Spinal cord (tissue), 10 donors: ENCODE measurements at places on chromosomes 6 and 20. TPM values are rescaled to one million over a fixed set of nuclear protein-coding genes. Genes with fewer than 3 reads are reported as not detected.

The FAM83C gene
- not detected for polyA plus RNA-seq

DNA sequence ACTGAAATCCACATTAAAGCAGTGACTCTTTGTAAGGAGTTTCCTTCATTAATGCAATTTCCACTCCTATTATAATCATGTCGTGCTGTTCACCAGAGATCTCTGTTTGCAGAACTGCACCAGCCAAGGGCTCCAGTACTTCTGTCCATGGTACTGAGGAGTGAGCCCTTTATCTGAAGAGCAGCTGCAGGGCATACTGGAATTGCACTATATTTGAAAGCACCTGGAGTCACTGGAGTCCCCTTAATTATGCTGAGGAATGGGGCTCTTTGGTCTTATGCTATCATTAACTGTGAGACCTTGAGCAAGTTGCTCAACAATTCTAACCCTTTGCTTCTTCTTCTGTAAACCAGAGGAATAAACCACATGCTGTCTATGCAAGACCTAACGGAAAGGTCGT, 61.7 kb upstream of the NUP153 start:
- H3K36me3 ChIP-seq = peaks cover 13% of the 10 kb centered on the region
- no peak for DNase-seq
- no peaks in the 10 kb centered on the region for H3K4me1 ChIP-seq
- H3K4me3 ChIP-seq = no peak overlapping the region

DNA sequence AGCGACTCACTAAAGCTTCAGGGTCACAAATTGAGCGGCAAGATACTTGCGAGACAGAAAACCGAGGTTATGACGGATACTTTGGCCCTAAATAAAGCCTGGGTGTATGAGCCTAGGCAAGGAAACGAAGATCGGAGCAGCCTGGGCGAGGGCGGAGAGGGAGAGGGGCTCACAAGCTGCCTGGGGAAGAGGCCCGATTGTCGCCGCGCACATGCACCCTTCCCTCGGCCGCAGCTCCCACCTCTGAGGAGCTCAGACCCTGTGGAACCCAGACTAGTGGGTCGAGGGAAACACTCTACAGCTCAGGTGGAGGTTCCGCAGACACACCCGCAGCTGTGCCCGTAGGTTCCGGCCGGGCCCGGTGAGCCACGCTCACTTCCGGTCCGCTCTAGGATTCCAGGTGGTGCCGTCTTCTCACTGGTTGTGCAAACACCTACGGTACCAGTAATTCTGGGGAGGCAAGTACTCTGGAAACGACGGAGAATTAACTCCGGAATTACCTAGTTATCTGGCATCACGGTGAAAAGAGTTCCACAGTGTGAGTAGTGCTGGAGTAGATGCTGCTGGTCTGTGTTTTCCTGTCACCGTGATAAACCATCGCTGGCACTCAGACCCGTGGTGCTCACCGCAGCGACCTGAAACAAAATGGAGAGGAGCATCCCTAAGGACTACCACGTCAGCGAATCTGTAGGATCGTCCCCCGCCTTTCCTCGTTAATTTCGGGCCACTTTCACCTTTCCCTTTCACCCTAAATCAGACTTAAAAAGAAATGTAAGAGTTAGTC, 61.5 kb downstream of the GPX5 start:
- peak overlapping the region; percentile 16 for H3K27ac ChIP-seq
- no peaks in the 10 kb centered on the region for H3K36me3 ChIP-seq
- peak; percentile 76 for DNase-seq
- peaks cover 11% of the 10 kb centered on the region for H3K27me3 ChIP-seq

DNA sequence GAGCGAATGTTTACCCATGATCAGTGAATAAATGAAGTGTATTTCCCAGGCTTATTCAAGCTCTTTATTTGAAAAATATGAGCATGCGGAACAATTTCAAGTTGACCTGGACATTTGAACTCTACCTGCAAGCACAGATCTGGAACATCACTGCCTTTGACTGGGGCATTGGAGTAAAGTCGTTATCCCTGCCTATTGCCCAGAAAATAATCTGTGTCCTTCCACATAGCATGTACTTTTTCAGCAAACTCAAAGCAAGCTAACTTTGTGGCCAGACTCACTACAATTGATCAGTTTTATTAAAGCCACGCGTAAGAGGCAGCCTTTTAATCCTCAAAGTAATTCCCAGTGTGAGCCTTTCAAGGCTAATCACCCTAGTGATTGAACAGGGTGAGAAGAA, 73.4 kb upstream of the PAK5 start:
- H3K27me3 ChIP-seq = no peaks in the 10 kb centered on the region
- DNase-seq = no peak
- H3K36me3 ChIP-seq = no peaks in the 10 kb centered on the region
- no peak overlapping the region for H3K4me3 ChIP-seq
- H3K4me1 ChIP-seq = no peaks in the 10 kb centered on the region

The KAT14 gene
- polyA plus RNA-seq = 25.3 TPM

GRCh38 chr20:19662637-19662995, 95.4 kb upstream of the RIN2 start:
- H3K4me1 ChIP-seq = peaks cover 17% of the 10 kb centered on the region
- H3K36me3 ChIP-seq = no peaks in the 10 kb centered on the region
- no peak overlapping the region for H3K4me3 ChIP-seq
- no peaks in the 10 kb centered on the region for H3K27me3 ChIP-seq
- no peak overlapping the region for H3K27ac ChIP-seq

DNA sequence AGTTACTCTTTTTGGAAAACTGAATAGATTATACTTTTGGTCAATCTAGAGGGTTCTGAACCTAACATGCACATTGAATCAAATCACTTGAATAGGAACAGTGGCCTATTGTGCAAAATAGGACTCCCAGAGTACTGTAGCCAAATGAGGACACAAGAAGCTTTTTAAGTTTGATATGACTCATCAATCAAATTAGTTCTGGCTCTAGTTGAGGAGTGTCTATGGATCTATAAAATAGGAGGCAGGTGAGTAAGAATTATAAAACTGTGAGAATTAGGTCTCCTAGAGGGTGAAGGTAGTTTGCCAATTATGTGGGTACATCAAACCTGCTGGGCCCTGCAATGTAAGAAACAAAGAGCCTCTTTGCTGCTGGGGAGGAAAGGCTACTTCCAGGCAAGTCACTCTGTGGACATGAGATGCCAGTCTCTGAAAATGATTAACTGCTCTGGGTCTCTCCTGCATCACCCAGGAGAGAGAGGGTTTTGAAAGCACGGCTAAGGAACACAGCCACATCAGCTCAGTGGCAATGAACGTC, 112.3 kb downstream of the RCAN2 start:
- no peak for DNase-seq
- H3K4me1 ChIP-seq = no peaks in the 10 kb centered on the region
- H3K36me3 ChIP-seq = no peaks in the 10 kb centered on the region
- H3K27me3 ChIP-seq = no peaks in the 10 kb centered on the region
- no peak overlapping the region for H3K27ac ChIP-seq
- no peak overlapping the region for H3K4me3 ChIP-seq

- no peaks in the 10 kb centered on the region for H3K27me3 ChIP-seq
- DNase-seq = no peak
- H3K4me1 ChIP-seq = no peaks in the 10 kb centered on the region
- H3K27ac ChIP-seq = no peak overlapping the region
- H3K36me3 ChIP-seq = no peaks in the 10 kb centered on the region
- no peak overlapping the region for H3K4me3 ChIP-seq
Observed at GRCh38 chr6:112927641-112928320, 580.7 kb downstream of the RFPL4B start.

DNA sequence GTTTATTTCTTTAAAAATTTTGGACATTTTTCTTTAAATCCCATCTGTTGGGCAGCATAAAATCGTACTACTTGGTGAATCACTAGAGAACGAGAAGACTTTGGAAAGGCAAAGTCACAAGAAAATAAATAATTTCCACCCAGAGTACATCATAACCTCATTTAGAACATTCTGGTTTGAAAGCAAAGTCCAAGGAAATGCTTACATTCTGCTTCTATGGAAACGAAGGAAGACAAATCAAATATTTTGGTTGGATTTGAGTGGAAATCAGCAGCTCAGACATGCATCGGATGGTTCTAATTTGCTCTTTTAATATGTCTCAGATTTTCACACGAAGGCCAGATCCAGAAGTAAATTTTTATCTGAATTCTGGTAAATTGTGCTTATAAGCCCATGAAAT, 60.7 kb upstream of the LTV1 start:
- H3K36me3 ChIP-seq = no peaks in the 10 kb centered on the region
- no peaks in the 10 kb centered on the region for H3K27me3 ChIP-seq
- no peak overlapping the region for H3K4me3 ChIP-seq
- peak overlapping the region; percentile 17 for H3K27ac ChIP-seq

The GSTA3 gene
- polyA plus RNA-seq = not detected

DNA sequence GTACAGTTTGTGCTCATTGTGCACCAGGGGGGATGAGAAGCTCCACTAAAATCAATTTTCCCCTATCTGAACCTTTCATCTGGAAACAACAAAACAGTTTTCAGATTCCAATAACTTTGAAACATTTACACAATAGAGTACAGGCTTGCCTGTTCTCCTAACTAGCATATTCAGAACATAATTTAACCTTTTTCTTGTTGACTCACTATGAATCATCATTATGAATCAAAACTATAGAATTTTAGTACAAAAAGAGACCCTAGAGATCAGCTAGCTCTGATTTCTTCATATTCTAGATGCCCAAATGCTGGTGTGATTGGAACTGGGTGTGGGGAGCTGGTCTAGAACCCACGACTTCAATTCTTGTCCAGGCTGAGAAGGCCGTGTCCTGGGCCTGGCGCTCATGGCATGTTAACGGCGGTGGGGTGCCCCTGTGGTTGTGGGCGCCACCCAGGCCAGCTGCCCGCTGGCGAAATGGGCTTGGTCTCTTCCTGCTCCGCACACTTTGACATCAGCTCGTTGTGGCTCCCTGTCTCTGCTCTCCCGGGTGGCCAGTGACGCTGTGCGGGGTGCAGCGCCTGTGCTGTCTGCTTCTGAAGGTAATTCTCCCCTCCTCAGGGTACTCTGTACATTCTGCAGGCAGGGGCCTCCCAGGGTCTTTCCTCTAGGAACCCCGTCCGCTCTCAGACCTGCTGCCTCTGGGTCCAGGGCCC, 29.9 kb upstream of the AGPAT4 start:
- no peaks in the 10 kb centered on the region for H3K27me3 ChIP-seq
- no peak overlapping the region for H3K4me3 ChIP-seq
- no peak overlapping the region for H3K27ac ChIP-seq
- no peaks in the 10 kb centered on the region for H3K4me1 ChIP-seq
- DNase-seq = no peak

The PFDN6 gene
- 78.5 TPM for polyA plus RNA-seq

DNA sequence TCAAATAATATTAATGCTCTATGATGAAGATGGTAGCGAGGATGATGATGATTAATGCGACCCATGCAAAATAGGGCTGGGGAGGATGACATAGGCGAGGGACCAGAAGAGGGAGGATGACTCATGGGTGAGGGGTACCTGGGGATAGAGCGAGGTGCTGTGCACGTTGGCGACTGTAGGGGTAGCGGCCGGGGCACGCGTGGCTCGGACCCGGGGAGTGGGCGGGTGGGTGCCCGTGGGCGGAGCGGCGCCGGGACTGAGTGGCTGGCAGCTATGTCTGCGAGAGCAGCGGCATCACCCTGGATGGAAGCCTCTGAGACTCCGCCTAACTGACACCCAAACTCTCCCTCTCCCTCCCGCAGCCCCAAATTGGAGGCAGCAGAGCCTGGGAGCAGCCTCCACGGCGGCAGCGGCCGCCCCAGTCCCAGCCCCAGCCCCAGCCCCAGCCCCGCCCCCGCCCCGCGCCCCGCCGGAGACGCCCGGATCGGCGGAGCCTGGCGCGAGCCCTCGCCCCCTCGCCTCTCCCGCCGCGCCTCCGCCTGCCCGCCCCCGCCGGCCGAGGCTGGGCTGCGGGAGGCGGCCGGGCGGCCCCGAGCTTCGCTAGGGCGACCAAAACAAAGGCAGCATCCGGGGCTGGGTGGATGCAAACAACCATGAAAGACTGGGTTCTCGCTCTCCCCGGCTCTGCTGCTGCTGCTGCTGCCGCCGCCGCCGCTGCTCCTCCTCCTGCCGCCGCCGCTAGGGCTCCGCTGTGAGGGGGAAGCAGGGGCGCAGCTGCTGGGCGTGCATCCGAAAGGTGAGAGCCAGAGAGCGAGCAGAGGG, at the start of gene RIMS1:
Gene RIMS1 (plus strand): TSS at position 367 of the 822 bp plus-strand sequence. CDS start 474 bp downstream, outside the sequence.
- peak within 1 kb of the TSS; percentile 67 for H3K27ac ChIP-seq
- H3K4me1 ChIP-seq = peaks cover 16% of the 10 kb centered on the region
- peak within 1 kb of the TSS; percentile 69 for H3K4me3 ChIP-seq
- no peak for DNase-seq
- H3K27me3 ChIP-seq = peaks cover 2% of the 10 kb centered on the region
- H3K36me3 ChIP-seq = no peaks in the 10 kb centered on the region

DNA sequence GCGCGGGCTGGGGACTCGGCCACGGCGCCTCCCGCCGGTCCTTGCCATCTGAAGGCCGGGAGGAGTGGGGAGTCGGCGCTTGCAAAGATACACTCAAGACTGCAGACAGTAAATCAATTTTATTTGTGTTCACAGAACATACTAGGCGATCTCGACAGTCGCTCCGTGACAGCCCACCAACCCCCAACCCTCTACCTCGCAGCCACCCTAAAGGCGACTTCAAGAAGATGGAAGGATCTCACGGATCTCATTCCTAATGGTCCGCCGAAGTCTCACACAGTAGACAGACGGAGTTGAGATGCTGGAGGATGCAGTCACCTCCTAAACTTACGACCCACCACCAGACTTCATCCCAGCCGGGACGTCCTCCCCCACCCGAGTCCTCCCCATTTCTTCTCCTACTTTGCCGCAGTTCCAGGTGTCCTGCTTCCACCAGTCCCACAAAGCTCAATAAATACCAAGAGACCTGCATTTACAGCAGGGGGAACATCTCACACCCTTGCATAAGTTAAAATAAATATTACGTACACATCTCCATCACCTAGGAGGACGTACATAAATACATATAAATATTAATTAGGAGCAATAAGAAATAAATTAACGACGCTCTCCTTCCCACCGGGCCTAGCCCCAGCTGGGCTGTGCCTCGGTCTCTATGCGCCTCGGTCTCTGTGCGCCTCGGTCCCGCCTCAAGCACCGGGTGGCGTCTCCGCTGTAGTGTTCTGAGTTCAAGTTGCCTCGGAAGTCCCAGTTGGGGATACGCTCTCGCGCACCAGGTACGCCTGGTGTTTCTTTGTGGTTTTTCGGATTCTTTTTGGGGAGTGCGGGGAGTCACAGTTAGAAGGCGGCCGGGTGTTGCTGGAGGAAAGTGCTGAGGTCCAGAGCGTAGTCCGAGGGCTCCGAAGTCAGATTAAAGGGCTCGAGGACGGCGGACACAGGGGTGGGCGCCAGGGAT, 889 bp upstream of the FLOT1 start:
- no peak for DNase-seq
- H3K27ac ChIP-seq = peak overlapping the region; percentile 83
- peaks cover 43% of the 10 kb centered on the region for H3K4me1 ChIP-seq
- peaks cover 27% of the 10 kb centered on the region for H3K36me3 ChIP-seq
- H3K27me3 ChIP-seq = no peaks in the 10 kb centered on the region
